Hematopoietic multipotent progenitor cell treated with erythropoietin and hydrocortisone succinate and interleukin-3 and kit ligand, for 17 days (in vitro differentiated cells): ENCODE measurements at places on chromosomes 3 and 15.

DNA sequence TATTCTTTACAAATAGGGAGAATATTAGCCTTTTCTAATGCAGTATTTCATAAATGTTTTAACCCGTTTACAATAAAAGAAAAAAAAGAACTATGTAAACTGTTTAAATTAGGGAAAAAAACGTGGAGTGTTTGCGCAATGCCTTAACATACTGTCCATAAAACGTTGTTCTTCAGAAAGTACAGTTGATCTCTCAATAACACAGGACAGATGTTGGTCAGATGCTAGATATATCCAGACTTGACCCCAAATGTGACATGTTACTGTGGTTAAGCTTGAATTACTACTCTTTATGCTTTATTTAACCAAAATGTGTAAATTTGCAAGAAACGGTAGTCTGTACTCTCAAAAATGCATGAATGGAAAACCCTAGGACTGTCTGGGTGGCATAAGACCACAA is 110.3 kb downstream of the PLOD2 start:
- DNase-seq, result no peak

GRCh38 chr3:169750665-169751064 is 14.2 kb downstream of the TERC start:
- DNase-seq, result no peak

DNA sequence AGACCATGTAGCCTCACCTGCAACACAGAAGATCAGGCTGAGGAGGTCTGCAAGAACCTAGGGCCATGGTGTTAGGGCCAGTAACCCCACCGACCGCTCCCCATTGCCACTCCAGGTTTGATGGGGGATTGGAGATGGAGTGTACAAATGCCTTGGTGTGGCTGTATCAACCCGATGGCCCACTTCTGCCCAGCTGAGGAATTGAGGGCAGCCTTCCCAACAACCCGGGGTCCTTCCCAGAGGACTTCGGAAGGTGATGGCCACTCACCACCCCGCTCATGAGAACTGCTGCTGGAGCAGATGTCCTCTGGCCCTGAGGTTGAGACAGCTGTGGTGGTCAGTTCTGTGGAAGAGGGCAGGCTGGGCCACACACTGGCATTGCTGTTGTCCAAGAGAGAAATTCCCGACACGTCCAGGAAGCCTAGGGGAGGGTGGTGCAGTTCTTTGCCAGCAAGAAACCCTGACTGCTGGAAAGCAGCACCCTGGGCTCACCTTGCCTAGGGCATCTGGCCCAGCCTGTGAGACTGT is 8.9 kb downstream of the GORASP1 start:
- DNase-seq, result no peak

DNA sequence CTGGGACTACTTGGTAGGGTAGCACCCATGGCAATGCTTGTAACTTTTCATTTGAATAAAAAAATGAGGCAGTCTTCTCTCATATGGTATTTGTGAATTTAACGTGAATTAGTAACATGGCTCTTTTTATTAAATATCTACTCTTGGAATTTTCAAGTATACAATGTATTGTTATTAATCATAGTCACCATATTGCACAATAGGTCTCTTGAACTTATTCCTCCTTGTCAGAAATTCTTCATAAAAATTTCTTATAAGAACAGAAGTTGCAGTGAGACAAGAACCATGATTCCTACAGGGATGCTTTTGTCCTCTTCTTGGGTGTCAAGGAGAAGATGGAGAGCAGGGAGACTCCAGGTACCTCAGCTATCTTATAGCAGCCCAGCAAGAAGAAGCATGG is 203.8 kb upstream of the FEZF2 start:
- no peak for DNase-seq

GRCh38 chr3:16177962-16178627 is 3.6 kb downstream of the GALNT15 start:
- no peak for DNase-seq

DNA sequence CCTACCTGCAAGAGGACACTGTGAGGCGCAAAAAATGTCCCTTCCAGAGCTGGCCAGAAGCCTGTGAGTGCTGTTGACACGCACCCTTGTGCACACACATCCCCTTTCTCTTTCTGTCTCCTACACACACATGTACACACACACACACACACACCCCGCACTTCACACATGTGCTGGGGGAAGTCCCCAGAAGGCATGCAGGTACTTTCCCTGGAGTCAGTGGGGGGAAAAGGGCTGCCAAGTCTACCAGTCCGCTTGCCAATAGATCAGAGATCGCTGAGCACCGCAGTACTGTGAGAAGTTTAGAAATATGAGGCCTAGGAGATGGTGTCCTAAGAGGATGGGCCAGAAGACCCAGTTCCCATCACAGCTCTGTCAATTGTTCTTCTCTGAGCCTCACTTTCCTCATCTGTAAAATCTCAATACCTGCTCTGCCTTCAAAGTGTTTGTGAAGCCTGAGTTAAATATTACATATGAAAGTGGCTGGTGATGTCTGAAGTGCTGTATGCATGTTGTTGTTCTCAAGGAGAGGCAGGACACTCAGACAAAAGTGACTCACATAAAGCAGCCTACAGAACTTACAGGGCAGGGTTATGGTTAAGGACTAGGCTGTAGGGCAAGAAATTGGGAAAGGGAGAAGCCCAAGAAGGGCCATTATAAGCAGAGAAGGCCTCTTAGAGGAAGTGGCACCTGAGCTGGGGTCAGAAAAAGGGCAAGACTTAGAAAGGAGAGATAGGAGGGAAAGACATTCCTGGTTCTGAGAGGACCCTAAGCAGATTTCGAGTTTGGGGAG is 6.8 kb downstream of the IL17RE start:
- DNase-seq, result no peak

- no peak for DNase-seq
These were observed 172.0 kb downstream of the MCTP2 start for GRCh38 chr15:94403331-94403730.

- DNase-seq, result no peak
These were observed 332.9 kb upstream of the RASGRP1 start for GRCh38 chr15:38897551-38897950.

GRCh38 chr3:179100652-179101051 is 29.0 kb upstream of the ZMAT3 start:
- DNase-seq, result peak; percentile 37

DNA sequence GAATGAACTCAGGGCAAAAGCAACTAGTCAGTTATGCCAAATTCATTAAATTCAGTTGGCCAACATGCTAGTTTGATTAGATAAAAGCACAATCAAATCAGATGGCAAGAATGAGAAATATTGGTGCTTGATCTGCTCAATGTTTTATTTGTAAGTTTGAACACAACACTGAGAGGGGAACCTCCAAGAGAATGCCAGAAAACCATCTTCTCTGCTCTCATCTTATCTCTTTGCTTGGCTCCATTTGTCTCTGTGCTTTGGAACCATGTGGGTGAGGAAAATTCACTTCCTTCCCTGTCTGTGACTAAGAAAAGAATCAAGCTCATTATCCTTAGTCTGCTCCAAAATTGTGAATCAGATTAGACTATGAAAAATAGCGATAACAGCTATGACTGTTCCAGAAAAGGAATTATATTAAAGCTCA is 43.6 kb upstream of the DCBLD2 start:
- no peak for DNase-seq
